NCI-H2171 (cell line): ENCODE measurements at places on chromosomes 7 and 10.
A peak's percentile ranks its signal among the peaks of the same experiment; 100 is the strongest.

GRCh38 chr10:131786756-131787605, 113.8 kb upstream of the PPP2R2D start:
- DNase-seq = peak; percentile 6

DNA sequence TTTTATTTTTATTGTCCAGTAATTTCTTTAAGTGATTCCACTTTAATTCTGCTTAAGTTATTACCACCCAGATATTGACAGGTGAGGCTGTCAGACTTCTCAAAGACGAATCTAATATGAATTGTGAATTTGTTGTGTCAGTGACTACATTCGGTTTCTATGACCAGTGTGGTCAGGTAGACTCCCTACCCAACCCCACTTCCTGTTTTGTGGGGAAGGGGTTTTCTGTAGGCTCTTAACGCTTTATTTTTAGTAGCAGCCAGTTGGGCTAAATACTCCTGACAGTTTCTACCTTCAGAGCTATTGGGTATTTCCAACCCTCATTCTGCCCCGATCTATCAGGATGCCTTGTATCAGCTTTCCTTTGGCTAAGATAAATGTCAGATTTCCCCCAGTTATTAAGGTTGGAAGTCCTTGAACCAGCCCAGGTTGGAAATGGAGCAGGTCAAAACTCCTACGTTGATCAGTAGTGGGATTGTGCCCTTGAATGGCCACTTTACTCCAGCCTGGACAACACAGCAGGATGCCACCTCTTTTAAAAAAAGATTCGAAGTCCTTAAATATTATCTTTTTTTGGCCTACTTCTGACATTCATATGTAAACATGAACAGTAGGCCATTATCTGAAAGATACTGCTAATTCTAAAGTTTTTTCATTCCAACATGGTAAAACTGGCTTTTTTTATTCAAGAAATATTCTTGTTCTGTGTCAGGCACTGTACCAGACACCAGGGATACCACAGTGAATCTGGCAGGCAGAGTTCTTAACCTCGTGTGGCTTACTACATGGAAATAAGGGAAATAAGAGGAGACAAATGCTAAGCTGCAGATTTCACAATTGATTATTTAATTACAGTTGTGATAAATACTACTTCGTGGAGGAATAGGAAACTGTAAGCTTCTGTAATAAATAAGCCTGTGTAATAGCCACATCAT, 133.3 kb upstream of the SAMD8 start:
- no peak for DNase-seq

GRCh38 chr10:5862360-5862961, 27.2 kb downstream of the ANKRD16 start:
- no peak for DNase-seq

DNA sequence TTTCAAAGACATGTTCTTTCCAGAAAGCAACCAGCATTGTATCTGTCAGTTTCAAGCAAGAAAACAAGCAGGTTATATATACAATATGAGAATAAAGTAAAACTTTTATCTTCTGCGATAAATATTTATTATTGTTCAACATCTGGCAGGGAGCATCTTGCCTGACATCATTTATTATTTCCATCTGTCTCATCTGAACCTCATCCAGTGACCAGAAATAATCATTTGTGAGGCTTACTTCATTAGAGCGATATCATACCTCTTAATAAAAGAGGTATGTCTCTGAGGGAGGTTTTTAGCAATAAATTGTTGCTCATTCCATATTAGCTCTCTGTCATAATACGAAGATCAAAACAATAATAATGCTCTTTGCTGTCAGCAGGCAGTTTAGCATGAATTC, 226.1 kb downstream of the CDC14C start:
- no peak for DNase-seq

DNA sequence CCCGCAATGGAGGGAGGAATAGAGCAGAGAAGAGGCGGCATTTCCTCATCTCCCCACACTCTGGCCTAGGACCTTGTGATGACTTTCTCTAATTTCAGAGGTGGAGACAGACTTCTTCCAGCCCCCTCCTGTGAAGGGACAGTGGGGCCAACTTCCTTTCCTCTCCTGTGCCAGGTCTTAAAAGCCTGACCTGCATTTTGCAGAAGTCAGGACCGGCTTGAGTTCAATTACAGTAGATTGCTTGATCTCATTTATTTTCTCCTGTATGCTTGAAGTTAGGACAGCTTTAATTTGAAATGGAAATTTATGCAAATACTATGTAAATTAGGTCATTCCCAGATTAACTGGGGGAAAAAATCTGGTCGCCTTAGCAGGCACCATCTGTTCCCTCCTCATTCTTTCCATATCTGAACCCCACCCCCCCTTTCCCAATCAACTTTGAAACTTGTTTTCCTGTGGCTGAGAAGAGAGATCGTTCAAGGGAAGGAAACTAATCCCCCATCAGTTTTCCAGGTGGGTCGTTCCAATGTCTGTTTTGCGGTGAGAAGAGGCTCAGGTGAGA, 57.1 kb downstream of the SYPL1 start:
- no peak for DNase-seq

- no peak for DNase-seq
These were observed 46.1 kb upstream of the DNAJC1 start for GRCh38 chr10:22049635-22050034.

- DNase-seq = no peak
These were observed 305.5 kb downstream of the DNAJB9 start for GRCh38 chr7:108875139-108875538.

GRCh38 chr7:24827027-24827426, 69.8 kb upstream of the GSDME start:
- DNase-seq = no peak

DNA sequence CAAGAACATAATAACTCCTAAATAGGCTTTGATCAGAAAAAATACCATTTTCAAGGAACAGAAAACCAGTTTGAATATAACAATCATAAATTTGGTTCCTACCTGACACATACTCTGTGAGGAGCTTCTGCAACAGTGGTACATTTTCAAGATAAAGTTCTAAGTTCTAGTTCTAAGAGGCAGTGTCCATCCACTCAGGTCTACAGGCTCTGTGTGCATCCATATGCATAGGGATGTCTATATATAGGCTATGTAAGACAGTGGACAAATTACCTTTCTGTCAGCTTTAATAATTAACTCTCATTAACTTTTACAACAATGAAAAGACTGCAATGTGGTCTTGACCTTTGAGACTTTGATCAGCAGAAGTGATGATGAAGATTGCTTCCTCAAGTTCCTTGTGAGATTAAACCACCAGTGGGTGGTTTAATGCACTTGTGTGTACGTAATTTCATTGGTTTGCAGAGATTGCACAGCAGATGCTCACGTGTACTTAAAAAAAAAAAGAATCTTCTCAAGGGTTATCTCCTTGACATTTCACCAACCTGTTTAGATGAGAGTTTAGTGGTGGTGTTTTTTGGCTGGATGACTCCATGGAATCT, at the start of gene SLC26A3:
Gene SLC26A3 (minus strand): TSS at position 215 of the 602 bp plus-strand sequence. CDS start 8,714 bp downstream, outside the sequence.
- DNase-seq = no peak

DNA sequence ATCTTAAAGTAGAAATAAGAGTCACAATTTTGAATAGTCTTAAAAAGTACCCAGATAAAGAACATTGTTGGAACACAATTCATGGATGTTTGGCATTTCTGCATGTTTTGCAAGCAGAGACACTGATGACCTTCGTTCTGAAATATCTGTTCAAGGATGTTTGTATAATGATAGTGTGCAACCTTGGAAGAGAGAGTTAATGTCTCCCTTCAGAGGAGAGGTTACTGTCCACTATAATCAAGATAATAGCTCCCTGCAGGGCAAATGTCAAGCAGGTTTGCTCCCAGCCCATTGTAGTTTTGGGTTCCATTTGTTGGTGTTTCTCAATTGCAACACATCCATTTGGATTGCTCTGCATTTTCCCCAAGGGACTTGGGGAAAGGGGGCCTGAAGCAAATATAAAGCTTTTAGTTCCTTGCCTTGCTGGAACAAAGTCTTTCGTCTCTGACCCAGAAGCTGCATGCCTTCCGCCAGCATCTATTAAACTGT, 45.2 kb downstream of the COL1A2 start:
- no peak for DNase-seq

- no peak for DNase-seq
These were observed 35.8 kb upstream of the ELN start for GRCh38 chr7:73992101-73992562.

DNA sequence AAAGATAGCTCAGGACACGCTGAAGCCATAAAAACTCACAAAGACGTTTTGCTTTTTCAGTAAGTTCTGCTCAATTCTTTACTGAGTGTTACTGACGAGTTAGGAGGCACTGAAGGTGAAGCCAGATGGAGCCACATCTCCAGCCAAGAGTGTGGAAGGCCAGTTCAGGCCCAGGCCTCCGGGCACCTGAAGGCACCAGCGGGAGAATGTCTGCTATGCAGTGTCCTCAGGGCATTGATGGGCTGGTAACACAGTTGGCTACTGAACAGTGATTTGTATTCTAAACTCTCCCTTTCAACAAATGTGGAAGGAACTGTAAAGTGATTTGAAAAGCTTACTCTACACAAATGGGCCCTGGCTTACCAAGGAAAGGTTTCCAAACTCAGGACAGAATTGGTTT, 64.8 kb upstream of the SVIL start:
- no peak for DNase-seq

DNA sequence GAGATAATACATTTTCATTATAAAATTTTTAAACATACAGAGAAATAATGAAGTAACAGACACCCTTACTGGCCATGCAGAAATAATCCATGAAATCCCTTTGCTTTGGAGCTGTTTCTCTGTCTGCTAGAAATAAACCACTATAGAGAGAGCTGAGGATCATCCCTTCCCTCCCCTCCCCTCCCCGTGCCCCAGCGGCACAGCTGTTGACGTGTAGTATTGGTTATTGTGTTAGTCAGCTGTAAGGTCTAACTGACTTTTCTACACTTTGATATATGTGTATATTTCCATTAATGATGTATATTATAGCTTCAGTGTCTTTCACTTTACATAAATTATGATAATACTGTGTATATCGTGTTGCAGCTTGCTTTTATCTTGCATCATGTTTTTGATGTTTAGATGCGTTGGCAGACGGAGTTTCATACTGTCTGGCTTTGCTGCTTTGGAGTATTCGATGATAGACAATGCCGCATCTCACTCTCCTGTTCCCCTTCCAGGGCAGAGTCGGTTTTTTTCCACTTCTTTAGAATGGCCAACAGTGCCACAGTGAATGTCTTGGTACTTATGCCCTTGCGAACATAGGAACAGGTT, 27.4 kb upstream of the GRID1 start:
- DNase-seq = no peak

DNA sequence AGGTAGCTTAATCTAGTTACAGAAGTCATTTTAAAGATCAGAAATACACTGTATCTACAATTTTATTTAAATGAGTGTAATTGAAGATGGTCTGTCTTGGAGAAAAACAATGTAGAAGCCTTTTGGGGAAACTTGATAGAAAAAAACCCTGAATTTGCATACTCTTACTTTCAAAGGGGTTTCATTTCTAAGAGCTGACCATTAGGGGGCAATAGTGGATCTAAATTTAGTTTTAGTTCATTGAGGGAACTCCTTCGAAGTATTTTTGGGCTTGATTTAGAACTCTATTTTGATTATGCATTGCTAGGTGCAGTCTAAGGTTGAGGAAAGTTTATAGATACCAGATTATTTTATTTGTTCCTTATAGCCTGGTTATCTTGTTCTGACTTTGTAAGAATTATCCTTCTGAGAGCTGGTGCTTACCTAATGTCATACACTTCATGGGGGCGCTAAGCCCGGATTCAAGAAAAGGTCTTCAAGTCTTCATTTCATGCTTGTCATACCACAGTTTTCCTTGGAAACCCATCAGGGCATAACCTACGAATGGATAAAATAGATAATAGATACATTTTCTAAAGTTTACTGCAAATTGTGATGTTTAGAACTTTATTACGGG, 69.1 kb upstream of the MXI1 start:
- peak; percentile 20 for DNase-seq

- DNase-seq = no peak
These were observed 73.4 kb downstream of the VIPR2 start for GRCh38 chr7:159071260-159071659.

DNA sequence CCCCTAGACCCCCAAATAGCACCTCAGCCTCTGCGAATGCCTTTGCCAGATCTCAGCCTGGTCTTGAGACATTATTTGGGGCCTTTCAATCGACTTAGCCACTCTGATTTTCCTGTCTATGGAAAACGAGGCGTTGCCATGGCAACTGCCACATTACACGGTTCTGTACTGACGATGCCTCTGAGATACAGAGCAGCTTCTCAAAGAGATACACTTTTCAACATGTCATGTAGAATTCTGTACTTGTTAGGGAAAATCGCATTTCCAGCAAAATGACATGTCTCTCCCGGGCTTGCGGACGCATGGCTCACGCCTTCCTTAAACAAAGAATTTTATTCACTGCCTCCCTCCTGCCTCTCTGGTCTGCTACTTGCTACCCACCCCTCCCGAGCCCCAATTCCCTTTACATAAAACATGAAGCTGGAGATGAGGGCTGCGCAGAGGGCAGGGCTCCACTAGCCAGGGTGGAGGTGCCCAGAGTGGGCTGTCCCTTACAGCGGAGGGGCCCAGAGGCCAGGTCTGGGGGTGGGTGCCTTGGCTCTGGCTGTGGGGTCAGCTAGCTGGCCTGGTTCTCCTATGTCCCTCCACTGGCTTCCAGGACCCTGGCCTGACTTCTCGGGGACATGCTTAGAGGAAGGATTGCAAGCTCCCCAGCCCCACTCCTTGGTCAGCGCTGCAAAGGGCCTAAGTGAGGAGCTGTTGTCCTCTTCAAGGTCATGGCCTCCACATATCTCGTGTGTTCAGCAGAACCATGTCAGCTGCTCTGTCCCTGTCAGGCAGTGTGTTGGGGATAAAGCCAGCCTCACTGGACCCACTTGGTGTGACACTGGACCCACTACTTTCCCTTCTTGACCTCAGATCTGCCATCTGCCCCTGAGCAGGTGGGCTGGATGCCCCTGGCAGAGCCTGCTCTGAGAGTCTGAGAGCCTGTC, 342.5 kb downstream of the RPS24 start:
- no peak for DNase-seq

DNA sequence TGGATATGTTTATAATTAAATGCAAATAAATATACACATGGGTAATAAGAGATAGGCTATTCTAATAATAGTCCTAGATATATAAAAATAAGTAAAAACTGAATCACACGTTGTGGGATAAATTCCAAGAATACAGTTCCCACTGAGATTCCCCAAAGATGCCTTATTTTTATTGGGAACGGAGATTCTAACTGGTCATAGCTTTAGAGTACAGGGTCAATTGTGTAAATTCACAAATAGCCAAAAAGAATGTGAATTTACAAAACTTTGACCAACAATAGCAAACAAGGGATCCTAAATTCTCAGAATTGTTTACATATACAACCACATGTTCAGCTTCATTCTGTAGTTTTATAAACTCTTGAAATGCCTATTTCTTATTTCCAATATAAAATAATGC, 65.0 kb downstream of the VSTM4 start:
- no peak for DNase-seq

GRCh38 chr10:124722798-124723783, 21.1 kb downstream of the FAM53B start:
- DNase-seq = no peak

GRCh38 chr7:68969571-68969970, 628.7 kb upstream of the AUTS2 start:
- no peak for DNase-seq
